Lower lobe of right lung (tissue), 2 donors: ENCODE measurements at places on chromosomes 1 and 21. TPM values are rescaled to one million over a fixed set of nuclear protein-coding genes. Genes with fewer than 3 reads are reported as not detected.

Gene CDCP2
- not detected for total RNA-seq

Gene CXADR
- 26.6 TPM for total RNA-seq

Gene STXBP3
- 54.4 TPM for total RNA-seq

Gene IFI44L
- total RNA-seq = 52.9 TPM

Gene ALX3
- not detected for total RNA-seq

Gene ZNF648
- total RNA-seq = not detected

Gene CSMD2
- 1.1 TPM for total RNA-seq

Gene LPAR3
- total RNA-seq = 5.7 TPM

Gene MANEAL
- total RNA-seq = 4.9 TPM

Gene HSPA13
- 19.0 TPM for total RNA-seq

Gene C1orf226
- total RNA-seq = 6.3 TPM

Gene AIM2
- total RNA-seq = 2.4 TPM

Gene VANGL1
- total RNA-seq = 10.9 TPM

Gene AGMAT
- total RNA-seq = not detected

Gene EPHB2
- 5.0 TPM for total RNA-seq

Gene CYP4A22
- total RNA-seq = not detected

Gene FCRL3
- 1.2 TPM for total RNA-seq

Gene USH2A
- total RNA-seq = not detected

Gene SLAMF1
- 1.4 TPM for total RNA-seq

Gene CELF3
- total RNA-seq = not detected

Gene FCRL1
- total RNA-seq = 4.2 TPM

Gene TRIM17
- total RNA-seq = 2.6 TPM

Gene TGFBR3
- 51.7 TPM for total RNA-seq

Gene TFF1
- total RNA-seq = not detected

Gene ADPRS
- total RNA-seq = 32.4 TPM

Gene ROR1
- total RNA-seq = 15.8 TPM

Gene MPL
- total RNA-seq = 0.65 TPM

Gene CYP4Z1
- 1.4 TPM for total RNA-seq

Gene MTMR11
- 20.4 TPM for total RNA-seq

Gene SRM
- 38.7 TPM for total RNA-seq

Gene PYHIN1
- 3.9 TPM for total RNA-seq

Gene EBNA1BP2
- total RNA-seq = 29.3 TPM

Gene RIPK4
- 8.7 TPM for total RNA-seq

Gene CHRM3
- total RNA-seq = 6.0 TPM

Gene PCNX2
- total RNA-seq = 11.3 TPM

Gene DNAH14
- 14.4 TPM for total RNA-seq

Gene SPATA21
- total RNA-seq = not detected

Gene EGLN1
- total RNA-seq = 29.7 TPM

Gene THEM4
- total RNA-seq = 15.0 TPM

Gene F5
- 4.2 TPM for total RNA-seq

Gene LINGO4
- total RNA-seq = 0.50 TPM

Gene C8B
- total RNA-seq = 1.2 TPM

Gene PRMT6
- 11.4 TPM for total RNA-seq

Gene C1orf185
- not detected for total RNA-seq

Gene ARV1
- total RNA-seq = 18.4 TPM

Gene GPA33
- 3.6 TPM for total RNA-seq

Gene OR10J4
- not detected for total RNA-seq

Gene RNU11
- not detected for total RNA-seq

Gene CDC42SE1
- 114 TPM for total RNA-seq

Gene CLIC6
- total RNA-seq = 23.5 TPM

Gene VWA5B1
- 0.30 TPM for total RNA-seq

Gene LRRC38
- total RNA-seq = not detected

Gene A3GALT2
- total RNA-seq = not detected

Gene FAM163A
- total RNA-seq = not detected

Gene CHD5
- total RNA-seq = 0.56 TPM

Gene GBP7
- not detected for total RNA-seq
